Activated T-helper 1 cell treated with anti-CD3 and anti-CD28 coated beads, Interleukin-2, amount 50 U/mL, for 16 hours (primary cell): ENCODE measurements at places on chromosomes 12 and 14.

- DNase-seq, result no peak
These were observed 117.3 kb upstream of the MYF6 start for GRCh38 chr12:80590085-80590484.

- no peak for DNase-seq
These were observed 27.1 kb downstream of the ATP6V1D start for GRCh38 chr14:67332468-67332867.

GRCh38 chr12:29867823-29868222 is 84.1 kb upstream of the TMTC1 start:
- DNase-seq, result no peak

- no peak for DNase-seq
These were observed 39.9 kb downstream of the APPL2 start for GRCh38 chr12:105196090-105196489.

DNA sequence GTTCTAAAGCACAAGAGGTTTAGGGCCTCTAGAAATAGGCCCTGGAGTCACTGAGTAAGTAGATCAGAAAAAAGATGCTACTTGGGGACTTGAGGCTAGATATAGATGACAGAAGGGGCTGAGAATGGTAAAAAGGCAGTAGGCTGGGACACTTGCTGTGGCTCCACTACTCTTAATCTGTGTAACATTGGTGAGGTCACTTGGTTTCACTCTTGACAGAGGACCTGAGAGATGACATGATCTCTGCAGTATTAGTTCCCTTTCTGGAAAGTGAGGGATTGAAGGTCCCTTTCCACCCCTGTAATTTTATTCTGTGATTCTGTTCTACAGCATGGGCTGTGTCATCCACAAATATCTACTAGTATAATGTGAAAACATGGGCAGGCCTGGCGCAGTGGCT is 39.7 kb downstream of the MAPKAPK5 start:
- DNase-seq, result no peak

GRCh38 chr12:46177025-46177424 is 91.8 kb downstream of the SLC38A1 start:
- no peak for DNase-seq

DNA sequence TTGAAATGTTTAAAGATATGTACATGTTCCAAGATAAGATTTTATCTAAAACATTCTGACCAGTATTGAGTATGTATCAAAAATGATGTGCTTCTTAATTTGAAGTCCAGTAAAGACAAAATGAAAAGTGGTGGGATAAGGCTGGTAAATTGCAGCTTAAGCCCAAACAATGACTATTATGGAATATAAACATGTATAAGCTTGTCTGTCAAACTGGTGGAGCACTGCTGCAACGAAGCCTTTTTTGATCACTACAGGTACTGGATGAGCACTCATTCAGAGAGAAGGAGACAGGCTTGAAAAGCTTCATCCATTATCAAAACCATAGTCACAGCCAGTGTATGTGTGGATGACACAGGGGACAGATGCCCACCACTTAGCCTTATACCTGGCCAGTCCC is 138.4 kb downstream of the ATP23 start:
- no peak for DNase-seq

DNA sequence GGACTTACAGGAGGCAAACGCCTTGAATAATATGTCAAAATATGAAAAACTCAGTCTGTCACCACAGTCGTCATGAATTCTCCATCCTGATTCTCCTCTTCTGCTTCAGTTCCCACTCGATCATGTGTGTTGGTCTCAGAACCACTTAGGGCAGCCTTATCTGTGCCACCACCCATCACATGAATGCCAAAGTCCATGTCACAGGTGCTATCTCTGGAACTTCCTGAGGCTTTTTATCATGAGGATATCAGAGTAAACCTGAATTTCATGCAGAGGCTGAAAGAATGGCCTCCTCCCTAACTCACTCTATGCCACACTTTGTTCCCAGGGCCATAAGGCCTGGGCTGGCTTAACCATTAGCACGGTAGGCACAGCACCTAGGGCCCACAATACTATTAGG is 28.8 kb upstream of the MAP3K9 start:
- no peak for DNase-seq

- no peak for DNase-seq
These were observed 5.6 kb downstream of the P2RX7 start for GRCh38 chr12:121138284-121138683.

DNA sequence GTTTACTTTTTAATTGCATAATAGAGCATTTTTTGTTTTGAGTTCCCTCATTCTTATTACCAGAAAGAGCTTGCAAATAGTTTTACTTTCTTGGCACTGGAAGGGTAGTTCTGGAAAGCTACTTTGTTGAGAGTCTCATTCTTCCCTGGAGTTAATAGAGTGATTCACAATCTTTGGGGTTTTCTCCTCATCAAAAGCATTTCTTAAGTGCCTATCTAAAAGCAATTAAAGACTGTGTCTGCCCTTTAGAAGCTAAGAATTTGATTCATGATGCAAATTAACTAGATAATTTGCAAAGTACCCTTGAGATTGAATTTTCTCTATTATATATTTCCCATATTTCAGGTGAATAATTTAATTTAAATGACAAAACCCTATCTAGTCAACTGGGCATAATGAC is 8.1 kb upstream of the BMAL2 start:
- DNase-seq, result no peak

DNA sequence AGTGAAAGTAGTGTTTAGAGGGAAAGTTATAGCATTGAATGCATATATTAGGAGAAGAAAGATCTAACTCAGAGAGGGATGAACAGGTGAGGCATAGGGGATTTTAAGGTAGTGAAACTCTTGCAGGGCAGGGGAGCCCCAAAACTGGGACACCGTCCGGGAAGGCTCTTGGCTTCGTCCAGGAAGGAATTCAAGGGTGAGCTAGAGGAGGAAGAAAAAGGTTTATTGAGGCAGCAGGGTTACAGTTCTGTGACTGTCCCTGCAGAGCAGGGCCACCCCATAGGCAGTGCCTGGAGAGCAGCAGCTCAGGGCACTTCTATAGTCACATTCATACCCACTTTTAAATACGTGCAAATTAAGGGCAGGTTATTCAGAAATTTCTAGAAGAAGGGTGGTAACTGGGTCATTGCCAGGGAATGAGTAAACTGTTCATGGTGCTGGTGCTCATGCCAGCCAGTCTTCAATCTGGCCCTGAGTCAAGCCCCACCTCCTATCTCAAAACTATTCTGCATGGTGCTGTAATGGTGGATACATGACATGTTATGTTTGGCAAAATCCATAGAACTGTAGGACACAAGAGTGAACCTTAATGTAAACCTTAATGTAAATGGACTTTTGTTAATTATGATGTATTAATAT is 1.2 kb upstream of the OAS1 start:
- no peak for DNase-seq
